ENCODE measurements at places on chromosomes 2 and 18. TPM values are rescaled to one million over a fixed set of nuclear protein-coding genes. Genes with fewer than 3 reads are reported as not detected.

The SP140L gene
- 70.4 TPM for total RNA-seq

The CFAP65 gene
- not detected for total RNA-seq

The C2orf15 gene
- total RNA-seq, result 1.9 TPM

The HAT1 gene
- 47.5 TPM for total RNA-seq

The SCYGR8 gene
- not detected for total RNA-seq

The SCN1A gene
- not detected for total RNA-seq

The UGT1A4 gene
- total RNA-seq, result not detected

The DSG1 gene
- not detected for total RNA-seq

The SULT1C2 gene
- total RNA-seq, result not detected

The ARHGAP28 gene
- total RNA-seq, result not detected

The ZSWIM2 gene
- total RNA-seq, result not detected

The KLHL30 gene
- total RNA-seq, result not detected

The GPR35 gene
- total RNA-seq, result 2.0 TPM

DNA sequence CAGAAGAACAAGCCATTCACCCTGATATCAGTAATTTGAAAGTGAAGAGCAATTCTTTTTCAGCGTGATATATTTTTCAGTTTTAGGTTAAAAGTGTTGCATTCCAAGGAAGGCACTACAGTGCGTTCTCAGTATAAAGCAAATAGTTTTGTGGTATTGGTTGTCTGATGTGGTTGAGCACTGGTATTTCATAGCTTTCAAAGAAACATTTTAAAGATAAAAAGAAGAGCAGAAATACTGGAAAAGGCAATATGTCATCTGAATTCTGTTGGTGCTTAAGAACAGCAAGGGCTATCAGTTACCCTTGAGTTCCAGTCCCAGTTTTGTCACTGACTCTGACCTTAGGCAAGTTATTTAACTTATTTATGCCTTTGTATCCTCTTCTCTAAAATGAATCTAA lies 191.6 kb downstream of the BABAM2 start:
- no peak overlapping the region for H3K27ac ChIP-seq
- no peaks in the 10 kb centered on the region for H3K36me3 ChIP-seq
- H3K4me3 ChIP-seq, result no peak overlapping the region
- peaks cover 5% of the 10 kb centered on the region for H3K4me1 ChIP-seq

DNA sequence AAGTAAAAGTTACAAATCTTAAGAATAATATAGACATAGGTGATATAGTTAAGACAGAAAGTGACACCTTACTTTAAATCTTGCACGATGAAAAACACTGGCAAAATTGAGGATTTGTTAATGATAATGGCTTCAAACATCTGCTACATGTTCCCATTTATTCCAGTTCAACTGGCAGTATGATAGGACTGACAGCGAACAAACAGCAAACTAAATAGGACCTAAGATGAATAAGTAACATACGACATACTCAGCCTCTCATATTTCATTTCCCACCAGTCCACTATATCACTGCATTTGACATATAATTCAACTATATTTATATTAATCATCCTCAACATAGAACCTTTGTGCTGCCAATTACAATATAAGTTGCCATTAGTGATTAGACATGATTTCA lies 36.3 kb downstream of the ACVR1C start:
- H3K27me3 ChIP-seq, result no peaks in the 10 kb centered on the region
- H3K36me3 ChIP-seq, result no peaks in the 10 kb centered on the region
- ATAC-seq, result no peak
- no peak overlapping the region for H3K4me3 ChIP-seq

GRCh38 chr18:49161627-49162026 lies 210.9 kb upstream of the SMAD7 start:
- H3K27me3 ChIP-seq, result no peaks in the 10 kb centered on the region
- ATAC-seq, result peak; percentile 100
- no peak overlapping the region for H3K4me3 ChIP-seq
- peaks cover 5% of the 10 kb centered on the region for H3K4me1 ChIP-seq

- H3K27me3 ChIP-seq, result no peaks in the 10 kb centered on the region
- ATAC-seq, result no peak
- no peak overlapping the region for H3K27ac ChIP-seq
- no peak overlapping the region for H3K4me3 ChIP-seq
- no peaks in the 10 kb centered on the region for H3K4me1 ChIP-seq
Observed at GRCh38 chr18:72965616-72966015, 97.8 kb upstream of the NETO1 start.

- ATAC-seq, result no peak
- H3K27me3 ChIP-seq, result peaks cover 3% of the 10 kb centered on the region
- H3K4me1 ChIP-seq, result no peaks in the 10 kb centered on the region
- H3K27ac ChIP-seq, result no peak overlapping the region
- H3K36me3 ChIP-seq, result no peaks in the 10 kb centered on the region
- H3K4me3 ChIP-seq, result no peak overlapping the region
Observed at GRCh38 chr18:64127172-64127571, 21.7 kb downstream of the LINC00305 start.

GRCh38 chr18:41075212-41075611 lies 879.8 kb upstream of the PIK3C3 start:
- no peaks in the 10 kb centered on the region for H3K4me1 ChIP-seq
- no peak for ATAC-seq
- no peak overlapping the region for H3K4me3 ChIP-seq
- H3K27me3 ChIP-seq, result no peaks in the 10 kb centered on the region
- no peak overlapping the region for H3K27ac ChIP-seq
- H3K36me3 ChIP-seq, result no peaks in the 10 kb centered on the region

GRCh38 chr2:237482485-237482884 lies 4.6 kb upstream of the MLPH start:
- no peaks in the 10 kb centered on the region for H3K36me3 ChIP-seq
- peaks cover 38% of the 10 kb centered on the region for H3K27me3 ChIP-seq
- no peaks in the 10 kb centered on the region for H3K4me1 ChIP-seq
- no peak overlapping the region for H3K27ac ChIP-seq
- H3K4me3 ChIP-seq, result no peak overlapping the region
- ATAC-seq, result no peak

GRCh38 chr2:28300485-28301341 lies 91.9 kb upstream of the FOSL2 start:
- peaks cover 3% of the 10 kb centered on the region for H3K4me1 ChIP-seq
- peaks cover 62% of the 10 kb centered on the region for H3K36me3 ChIP-seq
- no peak for ATAC-seq
- no peak overlapping the region for H3K27ac ChIP-seq

DNA sequence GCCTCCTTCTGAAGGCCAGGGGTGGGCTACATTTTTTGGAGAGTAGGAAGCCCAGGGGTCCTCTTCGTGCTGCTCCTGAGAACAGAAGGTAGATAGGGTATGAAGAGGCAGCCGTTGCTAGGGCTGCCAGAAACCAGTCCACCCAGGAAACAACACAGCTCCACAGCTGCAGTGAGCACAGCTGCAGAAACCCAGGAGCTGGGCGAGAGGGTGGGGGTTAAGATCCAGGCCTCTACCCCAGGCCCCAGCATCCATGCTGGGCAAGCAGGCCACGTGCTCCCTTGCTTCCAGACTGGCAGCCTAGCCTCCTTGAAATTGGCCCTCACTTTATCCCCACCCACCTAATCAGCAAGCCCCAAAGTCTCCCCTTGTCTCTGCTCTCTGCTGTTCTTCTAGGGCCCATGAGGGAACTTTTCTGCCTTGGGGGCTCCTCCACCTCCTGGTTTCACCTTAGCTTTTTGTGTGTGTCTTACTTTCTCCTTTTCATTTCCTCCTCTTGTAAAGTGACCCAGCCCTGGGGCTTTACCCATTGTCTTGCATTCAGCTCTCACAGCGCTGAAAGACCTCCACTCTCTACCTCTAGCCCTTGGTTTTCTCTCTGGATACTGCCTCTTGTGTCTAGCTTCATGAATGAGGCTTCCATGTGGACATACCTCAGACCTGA lies 30.7 kb downstream of the STON1 start:
- no peaks in the 10 kb centered on the region for H3K36me3 ChIP-seq
- ATAC-seq, result no peak
- no peaks in the 10 kb centered on the region for H3K27me3 ChIP-seq
- H3K4me1 ChIP-seq, result no peaks in the 10 kb centered on the region

DNA sequence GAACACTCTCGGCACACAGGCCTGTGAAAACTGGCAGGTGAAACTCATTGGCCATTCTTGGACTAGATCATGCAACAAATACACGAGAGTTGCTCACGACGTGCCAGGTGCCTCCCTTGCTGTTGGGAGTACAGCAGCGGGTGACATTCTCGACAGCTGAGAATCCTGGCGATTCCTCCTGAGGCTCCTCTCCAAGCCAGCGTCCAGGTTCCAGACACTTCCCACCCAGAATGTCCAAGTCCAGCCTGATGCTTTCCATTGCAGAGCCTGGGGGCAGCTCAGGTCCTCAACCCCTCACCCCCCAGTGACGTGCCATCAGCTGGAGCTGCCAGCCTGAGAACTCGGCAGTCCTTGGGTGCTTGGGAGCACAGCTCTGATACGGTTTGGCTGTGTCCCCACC lies 124.2 kb downstream of the PXDN start:
- no peak for ATAC-seq
- no peak overlapping the region for H3K4me3 ChIP-seq
- no peak overlapping the region for H3K27ac ChIP-seq
- peaks cover 4% of the 10 kb centered on the region for H3K27me3 ChIP-seq

- no peaks in the 10 kb centered on the region for H3K27me3 ChIP-seq
- peak overlapping the region; percentile 58 for H3K4me3 ChIP-seq
- H3K36me3 ChIP-seq, result no peaks in the 10 kb centered on the region
- peaks cover 4% of the 10 kb centered on the region for H3K4me1 ChIP-seq
Observed at GRCh38 chr2:128320906-128321771, 2.5 kb upstream of the HS6ST1 start.

- no peaks in the 10 kb centered on the region for H3K27me3 ChIP-seq
- ATAC-seq, result no peak
- no peaks in the 10 kb centered on the region for H3K36me3 ChIP-seq
- no peaks in the 10 kb centered on the region for H3K4me1 ChIP-seq
Observed at GRCh38 chr18:39172695-39173421, 1607.3 kb upstream of the CELF4 start.

DNA sequence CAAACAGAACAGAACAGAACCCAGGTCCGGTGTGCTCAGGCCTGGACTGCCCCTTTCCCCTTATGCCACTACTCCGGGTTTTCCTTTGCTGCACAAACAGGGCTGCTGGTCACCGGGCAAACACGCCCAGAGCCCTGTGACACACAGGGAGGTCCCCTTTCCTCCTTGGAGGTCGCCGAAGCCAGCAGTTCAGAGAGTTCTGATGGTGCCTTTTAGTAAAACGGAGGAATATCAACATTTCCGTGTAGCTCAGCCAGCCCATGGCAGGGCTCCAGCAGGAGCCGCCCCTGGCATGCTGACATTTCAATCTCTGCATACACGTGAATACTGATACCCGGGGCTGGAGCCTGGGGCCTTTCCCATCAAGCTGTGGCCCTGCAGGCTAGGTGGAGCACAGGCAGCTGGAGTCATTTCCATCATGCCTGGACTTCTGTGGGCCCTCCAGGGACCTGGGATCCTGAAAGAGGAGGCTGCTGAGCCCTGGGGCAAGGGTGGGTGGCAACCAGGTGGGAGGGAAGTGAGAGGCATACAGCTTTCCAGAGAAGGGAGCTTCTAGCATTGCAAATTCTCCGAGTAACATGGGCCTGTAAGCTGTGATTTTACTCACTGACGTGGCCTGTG lies 91.4 kb upstream of the PXDN start:
- H3K27me3 ChIP-seq, result peaks cover 27% of the 10 kb centered on the region
- ATAC-seq, result no peak
- no peak overlapping the region for H3K4me3 ChIP-seq
- no peaks in the 10 kb centered on the region for H3K36me3 ChIP-seq
- no peak overlapping the region for H3K27ac ChIP-seq

- no peak overlapping the region for H3K4me3 ChIP-seq
- peaks cover 18% of the 10 kb centered on the region for H3K27me3 ChIP-seq
- no peaks in the 10 kb centered on the region for H3K36me3 ChIP-seq
- ATAC-seq, result no peak
Observed at GRCh38 chr18:24553571-24554285, 93.3 kb downstream of the HRH4 start.
